Parietal lobe (tissue), 2 donors: ENCODE measurements at places on chromosomes 3 and 15. TPM values are rescaled to one million over a fixed set of nuclear protein-coding genes. Genes with fewer than 3 reads are reported as not detected.

EPHB3 gene
- 5.3 TPM for total RNA-seq

TGM4 gene
- total RNA-seq, result not detected

UQCC5 gene
- 5.0 TPM for total RNA-seq

PLAAT1 gene
- 7.8 TPM for total RNA-seq

C3orf38 gene
- total RNA-seq, result 57.9 TPM
